Activated CD4-positive, alpha-beta T cell treated with anti-CD3 and anti-CD28 coated beads, Interleukin-2, amount 10 ng/mL, durations not matched to agents 7 days and 5 days (primary cell): ENCODE measurements at places on chromosomes 2 and 18.

GRCh38 chr2:79723830-79724229 lies 211.0 kb downstream of the CTNNA2 start:
- H3K27ac ChIP-seq: no peak overlapping the region
- no peaks in the 10 kb centered on the region for H3K4me1 ChIP-seq
- no peak overlapping the region for H3K4me3 ChIP-seq
- DNase-seq: no peak

DNA sequence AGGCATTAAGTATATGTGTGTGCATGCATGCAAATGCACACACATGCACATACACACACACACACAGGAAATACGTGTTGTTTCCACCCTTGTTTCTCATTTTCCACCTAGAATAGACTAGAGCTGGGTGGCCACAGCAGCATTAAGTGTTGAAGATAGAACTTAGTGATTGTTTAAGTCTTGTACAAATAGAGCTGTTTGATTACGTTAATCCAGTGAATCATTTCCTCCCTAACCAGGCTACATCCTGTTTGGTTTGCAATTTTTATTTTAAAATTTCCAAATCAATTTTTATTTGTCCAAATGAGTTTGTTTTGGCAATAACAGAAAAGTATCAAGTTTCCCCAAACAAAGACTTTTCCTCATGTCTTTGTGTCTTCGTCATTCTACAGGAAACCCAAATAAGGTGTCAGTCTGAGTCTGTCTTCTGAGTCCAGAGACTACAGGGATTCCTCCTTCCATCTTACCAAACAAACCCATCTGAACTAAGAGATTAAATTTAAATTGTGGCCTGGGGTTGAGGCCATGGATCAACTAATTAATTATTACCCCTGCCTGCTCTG lies 74.6 kb upstream of the GALNT5 start:
- peaks cover 4% of the 10 kb centered on the region for H3K27me3 ChIP-seq
- no peaks in the 10 kb centered on the region for H3K36me3 ChIP-seq
- H3K27ac ChIP-seq: no peak overlapping the region
- H3K4me1 ChIP-seq: peaks cover 7% of the 10 kb centered on the region
- DNase-seq: no peak

DNA sequence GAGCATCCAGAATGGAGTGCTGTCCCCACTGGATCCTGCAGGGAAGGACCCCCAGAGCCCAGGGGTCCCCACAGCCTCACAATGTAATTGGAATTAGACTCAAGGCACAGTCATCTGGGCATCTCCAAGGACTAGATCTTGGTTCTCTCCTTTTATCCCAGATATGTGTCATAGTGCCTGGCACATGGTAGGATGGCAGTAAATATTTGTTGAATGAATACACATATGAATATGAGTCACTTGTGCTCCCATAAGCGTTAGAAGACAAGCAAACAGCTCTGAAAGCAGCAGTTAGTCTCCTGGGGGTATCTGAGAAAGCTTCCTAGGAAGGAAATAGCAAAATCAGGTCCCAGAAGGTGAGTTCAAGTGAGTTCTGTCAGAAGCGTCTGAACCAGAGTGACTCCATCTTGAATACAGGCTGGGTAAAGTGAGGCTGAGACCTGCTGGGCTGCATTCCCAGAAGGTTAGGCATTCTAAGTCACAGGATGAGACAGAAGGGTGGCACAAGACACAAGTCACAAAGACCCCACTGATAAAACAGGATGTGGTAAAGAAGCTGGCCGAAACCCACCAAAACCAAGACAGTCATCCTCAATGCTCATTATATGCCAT lies 234.1 kb upstream of the ID2 start:
- H3K4me3 ChIP-seq: no peak overlapping the region
- no peak overlapping the region for H3K27ac ChIP-seq
- H3K27me3 ChIP-seq: peaks cover 18% of the 10 kb centered on the region
- DNase-seq: no peak

GRCh38 chr2:204479557-204479956 lies 65.7 kb upstream of the PARD3B start:
- H3K4me3 ChIP-seq: no peak overlapping the region
- no peak overlapping the region for H3K27ac ChIP-seq
- no peaks in the 10 kb centered on the region for H3K27me3 ChIP-seq
- H3K4me1 ChIP-seq: no peaks in the 10 kb centered on the region

DNA sequence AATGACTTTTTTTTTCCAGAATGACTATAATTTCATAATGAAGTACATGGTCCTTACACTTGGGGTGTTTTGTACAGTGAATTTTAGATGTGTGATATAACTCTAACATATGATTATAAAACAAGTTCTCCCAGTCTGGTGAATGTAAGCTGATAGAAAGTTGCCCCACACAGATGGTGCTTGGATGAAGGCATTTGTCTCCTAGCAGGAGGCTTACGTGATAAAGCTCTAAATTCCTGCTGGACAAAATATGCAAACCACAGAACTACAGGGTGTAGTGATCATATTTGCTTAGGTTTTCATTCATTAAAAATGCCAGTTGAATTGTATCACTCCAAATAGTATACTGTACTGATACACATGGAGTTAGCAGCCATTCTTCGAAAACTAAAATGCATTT lies 85.5 kb downstream of the DSC3 start:
- H3K36me3 ChIP-seq: no peaks in the 10 kb centered on the region
- DNase-seq: no peak
- H3K27ac ChIP-seq: no peak overlapping the region
- no peaks in the 10 kb centered on the region for H3K4me1 ChIP-seq
- no peaks in the 10 kb centered on the region for H3K27me3 ChIP-seq

GRCh38 chr2:84880645-84881521 lies at the start of gene TRABD2A:
Gene TRABD2A (minus strand): TSS chr2:84881084. CDS start chr2:84881039, 45 bp downstream.
- H3K4me1 ChIP-seq: peaks cover 69% of the 10 kb centered on the region
- peak within 1 kb of the TSS; percentile 97 for H3K4me3 ChIP-seq
- peak within 1 kb of the TSS; percentile 98 for H3K27ac ChIP-seq
- peaks cover 28% of the 10 kb centered on the region for H3K36me3 ChIP-seq

- H3K4me1 ChIP-seq: no peaks in the 10 kb centered on the region
- H3K27me3 ChIP-seq: no peaks in the 10 kb centered on the region
Measured at GRCh38 chr2:73006969-73007710, 64.4 kb downstream of the SFXN5 start.

DNA sequence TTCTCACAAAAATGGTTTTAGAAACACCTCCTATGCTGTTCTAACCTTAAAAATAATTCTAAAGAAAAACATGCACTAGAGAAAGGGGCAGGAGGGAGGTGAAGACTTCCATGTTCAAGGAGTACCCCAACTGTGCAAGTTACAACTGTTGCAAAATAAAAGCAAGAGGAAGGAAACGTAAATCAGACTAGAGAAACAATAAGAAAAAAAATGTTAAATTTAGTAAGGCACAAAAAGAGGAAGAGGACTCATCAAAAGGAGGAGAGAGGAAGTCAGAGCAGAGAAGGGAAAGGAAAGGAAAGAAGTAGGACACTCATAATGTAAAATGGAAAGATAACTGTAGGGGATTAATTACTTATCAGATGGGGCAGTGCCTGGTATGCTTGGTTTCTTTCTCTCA lies 34.1 kb downstream of the RAPH1 start:
- H3K27me3 ChIP-seq: no peaks in the 10 kb centered on the region
- H3K4me1 ChIP-seq: peaks cover 14% of the 10 kb centered on the region
- no peak overlapping the region for H3K27ac ChIP-seq
- peaks cover 5% of the 10 kb centered on the region for H3K36me3 ChIP-seq

DNA sequence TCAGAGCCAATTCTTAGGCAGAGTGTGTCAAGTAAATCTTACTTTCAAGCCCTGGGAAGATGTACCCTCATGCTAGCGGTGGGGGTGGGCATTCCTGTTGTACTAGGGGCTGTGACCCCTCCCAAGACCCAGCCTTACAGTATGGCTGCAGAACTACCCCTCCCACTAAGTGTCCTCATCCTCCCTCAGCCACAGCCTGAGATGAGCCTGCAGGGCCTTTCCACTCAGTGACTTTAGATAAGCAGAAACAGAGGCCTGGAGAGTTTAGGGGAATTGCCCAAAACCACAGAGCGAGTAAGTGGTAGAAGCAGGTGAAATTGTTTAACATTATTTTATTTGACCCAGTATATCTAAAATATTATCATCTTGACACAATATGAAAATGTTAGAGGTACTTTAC lies 36.6 kb downstream of the TTC32 start:
- DNase-seq: no peak
- H3K27me3 ChIP-seq: no peaks in the 10 kb centered on the region
- no peak overlapping the region for H3K27ac ChIP-seq
- no peak overlapping the region for H3K4me3 ChIP-seq
- no peaks in the 10 kb centered on the region for H3K36me3 ChIP-seq

DNA sequence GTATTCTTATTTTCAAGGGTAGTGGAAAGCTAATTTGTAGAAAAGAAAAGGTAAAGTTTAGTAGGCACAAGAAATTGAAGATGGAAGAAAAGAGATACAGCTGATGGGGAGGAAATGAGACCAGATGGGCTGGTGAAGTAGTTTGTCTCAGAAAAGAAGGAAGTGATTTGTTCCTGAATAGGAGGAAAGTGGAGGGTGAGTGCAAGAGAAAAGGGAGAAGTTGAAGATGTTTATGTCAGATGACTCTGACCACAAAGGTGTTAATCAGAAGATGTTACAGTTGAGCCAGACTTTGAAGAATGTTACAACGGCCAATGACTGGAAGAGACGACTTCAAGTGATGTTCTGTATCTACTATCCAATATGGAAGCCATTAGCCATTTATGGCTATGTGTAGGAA lies 21.2 kb downstream of the ZSCAN30 start:
- H3K4me1 ChIP-seq: peaks cover 21% of the 10 kb centered on the region
- DNase-seq: no peak
- H3K27ac ChIP-seq: no peak overlapping the region
- no peak overlapping the region for H3K4me3 ChIP-seq
- H3K36me3 ChIP-seq: peaks cover 37% of the 10 kb centered on the region

DNA sequence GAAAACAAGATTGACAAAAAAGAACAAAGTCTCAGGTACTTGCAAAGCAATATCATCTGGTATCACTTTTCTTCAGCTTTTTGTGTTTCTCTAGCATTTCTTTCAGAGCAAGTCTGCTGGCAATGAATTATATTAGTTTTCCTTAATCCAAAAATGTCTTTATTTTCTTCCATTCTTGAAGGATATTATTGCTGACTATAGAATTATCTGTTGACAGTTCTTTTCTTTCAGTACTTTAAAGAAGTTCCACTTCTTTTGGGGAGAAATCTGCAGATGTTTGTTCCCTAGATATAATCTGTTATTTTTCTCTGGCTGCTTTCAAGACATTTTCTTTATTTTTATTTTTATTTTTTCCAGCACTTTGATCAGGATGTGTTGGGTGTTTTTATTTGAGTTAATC lies 161.8 kb upstream of the SPRED2 start:
- no peaks in the 10 kb centered on the region for H3K36me3 ChIP-seq
- H3K4me3 ChIP-seq: no peak overlapping the region
- H3K27ac ChIP-seq: no peak overlapping the region
- DNase-seq: no peak

DNA sequence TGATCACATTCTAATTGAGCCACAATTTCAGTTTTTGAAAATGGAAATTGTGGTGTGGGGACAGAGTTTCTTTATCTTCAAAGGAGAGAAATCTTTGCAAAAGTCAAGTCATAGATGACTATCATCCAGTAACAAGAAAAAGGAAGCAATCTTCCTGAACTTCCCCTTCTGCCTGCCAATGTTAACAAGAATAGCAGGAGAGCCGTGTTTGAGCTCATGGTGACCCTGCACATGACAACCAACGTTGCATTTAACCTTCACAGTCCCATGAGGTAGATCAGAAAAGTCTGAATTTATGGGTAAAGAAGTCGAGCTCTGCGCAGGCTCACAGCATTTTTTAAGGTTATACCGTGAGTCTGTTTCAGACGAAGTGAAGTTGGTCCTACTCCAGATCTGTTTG lies 454.9 kb downstream of the LPIN1 start:
- H3K27me3 ChIP-seq: peaks cover 3% of the 10 kb centered on the region
- peaks cover 4% of the 10 kb centered on the region for H3K36me3 ChIP-seq
- peaks cover 5% of the 10 kb centered on the region for H3K4me1 ChIP-seq
- no peak overlapping the region for H3K27ac ChIP-seq
- no peak for DNase-seq

GRCh38 chr2:121625953-121626352 lies 23.3 kb downstream of the CLASP1 start:
- no peak for DNase-seq
- peaks cover 5% of the 10 kb centered on the region for H3K4me1 ChIP-seq
- no peak overlapping the region for H3K4me3 ChIP-seq
- peaks cover 16% of the 10 kb centered on the region for H3K36me3 ChIP-seq
- H3K27me3 ChIP-seq: no peaks in the 10 kb centered on the region

GRCh38 chr2:240350006-240350355 lies 85.5 kb upstream of the GPC1 start:
- H3K4me1 ChIP-seq: no peaks in the 10 kb centered on the region
- DNase-seq: no peak
- no peak overlapping the region for H3K27ac ChIP-seq
- no peaks in the 10 kb centered on the region for H3K36me3 ChIP-seq
- H3K27me3 ChIP-seq: no peaks in the 10 kb centered on the region

GRCh38 chr2:67037655-67038054 lies 359.5 kb upstream of the ETAA1 start:
- no peaks in the 10 kb centered on the region for H3K36me3 ChIP-seq
- H3K27ac ChIP-seq: no peak overlapping the region
- no peaks in the 10 kb centered on the region for H3K4me1 ChIP-seq
- no peak for DNase-seq

DNA sequence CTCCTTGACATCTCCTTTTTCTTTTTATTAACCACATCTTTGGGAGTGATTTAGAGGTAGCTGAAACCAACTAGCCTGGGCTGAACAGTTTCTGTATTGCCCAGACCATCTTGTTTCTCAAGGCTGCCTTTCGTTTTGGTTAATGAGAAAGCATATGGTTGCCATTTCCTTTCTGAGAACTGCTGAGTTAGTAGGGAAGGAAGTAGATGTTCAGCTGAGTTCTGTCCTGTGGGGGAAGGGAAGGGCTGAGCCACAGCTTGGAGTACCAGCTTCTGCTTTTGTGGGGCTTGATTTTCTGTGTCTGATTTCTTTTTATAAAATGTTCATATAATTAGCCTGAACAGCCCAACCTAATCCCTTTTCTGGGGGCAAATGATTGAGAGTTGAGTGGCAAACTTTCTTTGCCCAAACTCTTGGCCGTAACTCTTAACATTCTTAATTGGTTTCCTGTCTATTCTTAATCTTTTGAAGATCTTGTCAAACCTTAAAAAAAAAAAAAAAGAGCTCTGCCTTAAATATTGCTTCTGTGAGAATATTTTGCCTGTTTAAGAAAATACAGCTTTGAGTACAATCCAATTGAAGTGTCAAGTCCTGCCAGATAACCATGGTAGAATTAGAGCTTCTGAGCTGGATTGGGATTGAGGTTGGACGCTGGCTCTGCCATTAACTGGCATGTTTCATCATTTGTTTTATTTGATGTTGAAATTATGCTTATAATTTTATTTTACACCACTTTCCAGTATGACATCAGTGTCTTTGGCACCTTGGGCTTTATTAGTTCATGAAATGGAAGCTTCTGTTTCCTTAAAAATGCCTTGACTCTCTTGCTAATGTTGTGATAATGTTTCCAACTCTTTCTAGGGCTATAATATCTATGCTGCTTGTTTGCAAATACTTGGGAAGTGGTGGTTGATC lies 1.9 kb upstream of the NABP1 start:
- H3K4me1 ChIP-seq: peaks cover 47% of the 10 kb centered on the region
- H3K27me3 ChIP-seq: no peaks in the 10 kb centered on the region
- H3K36me3 ChIP-seq: peaks cover 16% of the 10 kb centered on the region
- H3K4me3 ChIP-seq: peak overlapping the region; percentile 99
- peak; percentile 82 for DNase-seq
- H3K27ac ChIP-seq: peak overlapping the region; percentile 100
